ENCODE measurements at places on chromosomes 4 and X.

DNA sequence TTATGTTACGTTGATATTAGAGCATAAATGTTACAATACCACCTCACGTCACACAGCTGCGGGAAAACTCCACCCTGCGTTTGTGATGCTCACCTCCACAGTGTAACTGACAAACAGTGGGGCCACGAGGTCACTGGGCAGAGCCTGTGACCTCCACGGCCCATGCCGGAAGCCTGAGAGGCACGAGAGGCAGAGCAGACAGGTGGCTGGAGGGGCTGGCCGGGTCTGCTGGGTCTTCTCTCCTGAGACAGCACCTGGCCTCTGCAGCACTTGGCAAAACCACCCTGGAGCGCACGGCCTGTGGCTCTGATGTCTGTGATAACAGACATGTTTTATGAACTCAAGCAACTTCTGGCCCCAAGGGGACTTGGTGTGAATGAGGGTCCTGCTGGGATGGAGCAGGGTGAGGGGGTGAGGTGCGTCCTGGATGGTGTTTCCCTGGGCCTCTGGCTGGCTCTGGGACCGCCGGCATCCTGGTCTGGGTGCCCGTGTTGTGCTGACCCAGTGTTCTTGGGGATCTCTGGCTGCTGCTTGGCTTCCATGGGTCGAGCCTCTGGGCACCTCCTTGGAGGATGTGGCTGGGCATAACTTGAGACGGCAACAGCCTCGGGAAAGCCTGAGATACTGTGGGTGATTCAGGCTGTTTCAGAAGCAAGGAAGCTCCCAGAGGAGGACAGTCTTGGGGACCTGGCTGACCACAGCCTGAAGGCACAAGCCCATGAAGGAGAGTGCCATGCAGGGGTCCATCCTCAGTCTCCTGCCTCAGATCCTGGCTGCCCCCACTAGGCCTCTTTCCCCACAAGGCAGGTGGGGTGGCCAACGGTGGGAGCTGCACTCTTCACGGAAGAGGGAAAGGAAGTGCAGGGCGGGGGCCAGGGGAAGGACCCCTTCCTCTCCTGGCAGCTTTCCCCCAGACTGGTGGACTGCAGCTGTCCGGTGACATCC, 19.7 kb downstream of the RNF212 start:
- H3K27ac ChIP-seq, result no peak overlapping the region
- H3K27me3 ChIP-seq, result peaks cover 3% of the 10 kb centered on the region

DNA sequence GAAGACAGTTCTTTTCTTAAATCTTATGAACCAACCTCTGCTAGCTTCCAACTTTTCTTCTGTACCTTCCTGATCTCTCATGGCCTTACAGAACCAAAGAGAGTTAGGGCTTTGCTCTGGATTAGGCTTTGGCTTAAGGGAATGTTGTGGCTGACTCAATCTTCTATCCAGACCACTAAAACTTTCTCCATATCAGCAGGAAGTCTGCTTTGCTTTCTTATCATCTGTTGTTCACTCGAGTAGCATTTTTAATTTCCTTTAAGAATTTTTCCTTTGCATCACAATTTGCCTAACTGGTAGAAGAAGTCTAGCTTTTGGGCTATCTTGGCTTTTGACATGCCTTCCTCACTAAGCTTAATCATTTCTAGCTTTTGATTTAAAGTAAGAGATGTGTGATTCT, 167.0 kb downstream of the TBCK start:
- no peak overlapping the region for H3K27ac ChIP-seq
- H3K36me3 ChIP-seq, result no peaks in the 10 kb centered on the region
- H3K4me1 ChIP-seq, result no peaks in the 10 kb centered on the region
- H3K27me3 ChIP-seq, result no peaks in the 10 kb centered on the region
- no peak for DNase-seq

DNA sequence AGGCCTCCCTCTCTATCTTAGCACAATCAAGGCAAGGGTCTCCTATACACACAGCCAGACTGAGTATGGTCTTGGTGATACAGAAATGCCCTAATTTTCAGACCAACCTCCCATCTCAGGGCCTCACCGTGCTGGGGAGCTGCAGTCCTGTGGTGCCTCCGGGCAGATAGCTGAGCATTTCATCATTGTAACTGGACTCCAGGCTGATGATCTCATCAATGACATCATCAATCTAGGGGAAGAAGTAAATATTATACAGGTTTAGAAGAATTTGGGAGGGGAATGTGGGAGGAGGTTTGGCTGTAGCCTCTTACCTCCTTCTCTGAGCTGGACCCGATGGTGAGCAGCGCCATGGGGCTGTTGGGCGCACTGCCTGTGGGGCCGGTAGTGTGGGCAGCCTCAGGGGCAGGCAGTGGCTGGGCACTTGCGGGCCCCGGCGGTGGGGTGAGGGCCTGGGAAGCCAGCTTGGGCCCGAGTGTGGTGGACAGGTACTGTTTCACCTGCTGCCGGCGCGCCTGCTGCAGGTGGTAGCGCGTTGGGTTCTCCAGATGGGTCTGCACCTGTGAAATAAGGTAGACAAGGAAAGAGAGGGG, 5.2 kb downstream of the TFE3 start:
- peaks cover 16% of the 10 kb centered on the region for H3K4me1 ChIP-seq
- peaks cover 50% of the 10 kb centered on the region for H3K36me3 ChIP-seq
- no peak overlapping the region for H3K4me3 ChIP-seq
- no peaks in the 10 kb centered on the region for H3K27me3 ChIP-seq
- H3K27ac ChIP-seq, result peak overlapping the region; percentile 35

DNA sequence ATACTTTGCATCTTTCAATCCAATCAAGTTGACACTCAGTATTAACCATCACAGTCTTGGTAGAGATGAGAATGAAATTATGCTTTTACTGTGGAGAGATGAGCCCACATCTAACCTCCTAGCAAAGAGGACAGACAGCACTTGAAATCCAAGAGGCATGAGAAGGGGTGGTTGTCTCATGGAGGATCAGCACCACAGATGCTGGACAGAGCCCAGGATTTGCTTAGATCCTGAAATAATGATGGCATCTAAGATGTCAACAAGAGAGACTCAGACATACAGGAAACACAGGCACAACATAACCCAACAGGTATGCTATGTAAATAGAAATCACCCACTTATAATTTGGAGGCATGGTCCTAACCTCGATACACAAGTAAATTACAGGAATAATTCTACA, 74.3 kb upstream of the VCX2 start:
- no peak for DNase-seq
- H3K36me3 ChIP-seq, result no peaks in the 10 kb centered on the region
- no peaks in the 10 kb centered on the region for H3K4me1 ChIP-seq
- H3K27me3 ChIP-seq, result no peaks in the 10 kb centered on the region
- no peak overlapping the region for H3K27ac ChIP-seq

GRCh38 chrX:112759512-112759911, 79.8 kb upstream of the LHFPL1 start:
- DNase-seq, result no peak
- H3K27ac ChIP-seq, result peak overlapping the region; percentile 68
- H3K27me3 ChIP-seq, result no peaks in the 10 kb centered on the region
- no peak overlapping the region for H3K4me3 ChIP-seq
- peaks cover 2% of the 10 kb centered on the region for H3K4me1 ChIP-seq

GRCh38 chr4:144648042-144648441, 2.1 kb downstream of the HHIP start:
- no peaks in the 10 kb centered on the region for H3K36me3 ChIP-seq
- H3K27ac ChIP-seq, result no peak overlapping the region
- no peak overlapping the region for H3K4me3 ChIP-seq
- peaks cover 16% of the 10 kb centered on the region for H3K4me1 ChIP-seq
- no peaks in the 10 kb centered on the region for H3K27me3 ChIP-seq
- DNase-seq, result no peak

- H3K4me1 ChIP-seq, result no peaks in the 10 kb centered on the region
- no peaks in the 10 kb centered on the region for H3K27me3 ChIP-seq
- peak; percentile 44 for DNase-seq
- no peak overlapping the region for H3K27ac ChIP-seq
These were observed 20.0 kb downstream of the DCLK2 start for GRCh38 chr4:150098214-150098613.

DNA sequence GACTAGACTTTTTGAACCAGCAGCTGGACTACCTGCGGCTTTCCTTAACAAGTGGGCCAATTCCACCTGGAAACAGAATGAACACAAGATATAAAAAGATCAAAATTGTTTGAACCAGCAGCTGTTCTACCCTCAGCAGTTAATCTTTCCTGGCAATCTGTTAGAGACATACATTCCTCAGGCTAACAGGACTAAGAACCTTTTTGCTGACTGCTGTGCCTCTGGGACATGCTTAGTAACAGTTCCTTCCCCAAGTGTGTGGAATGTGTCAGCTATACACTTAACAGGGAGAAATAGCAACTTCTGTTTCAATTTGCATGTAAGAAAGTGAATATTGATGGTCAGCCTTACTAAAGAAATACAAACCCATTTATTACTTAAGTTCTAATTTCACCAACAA, 554.4 kb downstream of the ARAP2 start:
- DNase-seq, result peak; percentile 2
- no peaks in the 10 kb centered on the region for H3K4me1 ChIP-seq
- no peaks in the 10 kb centered on the region for H3K27me3 ChIP-seq
- H3K4me3 ChIP-seq, result no peak overlapping the region

GRCh38 chr4:170672381-170672965, 582.7 kb upstream of the AADAT start:
- no peaks in the 10 kb centered on the region for H3K4me1 ChIP-seq
- H3K27ac ChIP-seq, result peak overlapping the region; percentile 62
- no peaks in the 10 kb centered on the region for H3K36me3 ChIP-seq
- peak; percentile 42 for DNase-seq

DNA sequence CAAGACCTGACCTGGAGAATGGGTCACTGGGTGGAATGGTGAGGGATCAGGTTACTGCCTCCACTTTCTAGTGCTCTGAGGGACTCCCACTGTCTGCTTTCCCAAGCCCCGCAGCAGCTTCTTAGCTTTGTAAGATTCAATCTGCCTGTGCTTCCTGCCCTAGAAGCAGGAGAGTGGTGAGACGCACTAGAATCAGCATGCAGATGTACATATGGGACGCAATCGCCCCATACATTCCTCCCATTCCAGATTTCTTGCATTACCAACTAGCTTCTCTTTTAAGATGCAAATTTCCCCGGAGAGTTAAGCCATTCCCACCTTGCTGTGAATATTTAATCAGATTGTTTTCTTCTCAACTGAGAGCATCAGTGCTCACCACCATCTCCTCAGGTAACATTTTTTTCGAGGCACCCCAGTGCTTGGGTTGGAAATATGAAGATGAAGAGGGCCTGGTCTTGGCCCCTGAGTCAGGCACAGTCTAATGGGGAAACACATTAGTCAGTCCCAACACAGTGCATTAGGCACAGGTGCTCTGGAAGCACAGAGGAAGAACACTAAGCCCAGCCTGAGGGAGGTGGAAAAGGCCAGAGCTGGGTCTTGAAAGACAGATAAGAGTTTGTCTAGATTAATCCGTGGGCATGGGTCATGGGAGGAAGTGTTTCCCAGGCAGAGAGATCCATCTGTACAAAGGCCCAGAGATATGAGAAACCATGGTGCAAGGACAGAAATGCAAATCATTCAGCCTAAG, 66.7 kb upstream of the PRPS1 start:
- DNase-seq, result no peak
- no peaks in the 10 kb centered on the region for H3K36me3 ChIP-seq
- H3K27ac ChIP-seq, result peak overlapping the region; percentile 78
- H3K4me3 ChIP-seq, result no peak overlapping the region
- H3K4me1 ChIP-seq, result peaks cover 19% of the 10 kb centered on the region

- no peak overlapping the region for H3K27ac ChIP-seq
- no peak overlapping the region for H3K4me3 ChIP-seq
- no peaks in the 10 kb centered on the region for H3K27me3 ChIP-seq
- no peaks in the 10 kb centered on the region for H3K4me1 ChIP-seq
- H3K36me3 ChIP-seq, result no peaks in the 10 kb centered on the region
- no peak for DNase-seq
These were observed 284.4 kb downstream of the AFF2 start for GRCh38 chrX:148784856-148785255.

DNA sequence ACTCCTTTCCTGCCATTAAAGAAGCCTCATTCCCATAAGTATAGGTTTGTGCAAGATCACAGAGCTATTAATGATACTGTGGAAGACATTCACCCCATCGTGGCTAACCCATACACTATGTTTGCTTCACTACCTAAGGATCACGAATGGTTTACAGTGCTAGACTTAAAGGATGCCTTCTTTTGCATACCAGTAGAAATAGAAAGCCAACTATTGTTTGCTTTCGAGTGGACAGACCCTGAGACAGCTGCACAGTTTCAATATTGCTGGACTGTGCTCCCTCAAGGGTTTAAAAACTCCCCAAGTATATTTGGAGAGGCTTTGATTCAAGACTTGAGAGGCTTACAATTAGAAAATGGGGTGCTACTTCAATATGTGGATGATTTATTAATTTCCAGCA, 16.0 kb upstream of the PAPSS1 start:
- H3K4me1 ChIP-seq, result peaks cover 4% of the 10 kb centered on the region
- H3K36me3 ChIP-seq, result no peaks in the 10 kb centered on the region
- no peak overlapping the region for H3K27ac ChIP-seq
- no peak overlapping the region for H3K4me3 ChIP-seq

DNA sequence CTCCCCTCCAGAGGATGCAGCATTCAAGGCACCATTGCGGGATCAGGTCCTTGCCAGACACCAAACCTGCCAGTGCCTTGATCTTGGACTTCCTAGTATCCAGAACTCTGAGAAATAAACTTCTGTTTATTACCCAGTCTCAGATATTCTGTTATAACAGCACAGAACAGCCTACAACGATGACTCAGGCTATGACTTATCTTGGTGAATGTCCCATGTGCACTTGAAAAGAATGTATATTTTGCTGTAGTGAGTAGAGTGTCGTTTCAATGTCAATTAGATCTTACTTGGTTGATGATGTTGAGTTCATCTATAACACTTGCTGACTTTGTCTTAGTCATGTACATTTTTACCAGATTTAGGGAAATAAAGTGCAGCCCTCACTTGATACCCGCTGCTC, 34.5 kb upstream of the PGRMC1 start:
- no peak for DNase-seq
- H3K4me1 ChIP-seq, result no peaks in the 10 kb centered on the region
- H3K27ac ChIP-seq, result no peak overlapping the region
- no peaks in the 10 kb centered on the region for H3K27me3 ChIP-seq
- H3K4me3 ChIP-seq, result no peak overlapping the region

DNA sequence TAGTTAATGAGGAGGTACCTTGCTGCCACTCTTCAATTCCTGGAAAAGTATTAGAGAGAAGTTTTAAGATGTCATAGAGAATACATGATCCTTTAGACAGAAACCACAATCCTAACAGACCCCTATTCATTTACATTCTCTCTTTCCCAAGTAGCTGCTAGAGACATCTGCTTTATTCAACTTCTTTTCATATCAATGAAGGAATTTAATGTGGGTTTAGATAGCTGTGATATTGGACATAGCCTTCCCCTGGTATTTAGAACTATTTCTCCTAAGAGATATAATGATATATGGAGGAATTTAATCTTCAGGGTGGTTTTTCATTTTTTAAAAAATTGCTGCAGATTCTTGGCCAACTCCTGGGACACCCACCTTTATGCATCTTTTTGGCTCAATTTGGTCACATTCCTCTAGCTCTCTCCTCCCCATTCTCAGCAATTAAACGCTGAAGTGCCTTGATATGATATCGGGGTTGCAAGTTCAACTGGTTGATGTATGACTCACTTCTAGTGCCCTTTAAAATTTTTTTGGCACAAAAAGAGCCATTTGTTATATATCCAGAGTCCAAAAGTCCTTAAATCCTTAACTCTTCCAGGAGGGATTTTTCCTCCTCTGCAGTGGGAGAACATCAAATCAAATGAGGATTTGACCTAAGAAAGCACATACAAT, 57.6 kb downstream of the DOCK11 start:
- no peak overlapping the region for H3K4me3 ChIP-seq
- H3K27me3 ChIP-seq, result no peaks in the 10 kb centered on the region
- H3K27ac ChIP-seq, result no peak overlapping the region
- DNase-seq, result no peak
- peaks cover 7% of the 10 kb centered on the region for H3K36me3 ChIP-seq

- H3K4me3 ChIP-seq, result no peak overlapping the region
- DNase-seq, result no peak
- no peak overlapping the region for H3K27ac ChIP-seq
- H3K27me3 ChIP-seq, result no peaks in the 10 kb centered on the region
These were observed 24.7 kb downstream of the PPP2R2C start for GRCh38 chr4:6447672-6448171.

All from mesenchymal stem cell (in vitro differentiated cells and primary cell).